ENCODE measurements at places on chromosomes 12 and 14.

DNA sequence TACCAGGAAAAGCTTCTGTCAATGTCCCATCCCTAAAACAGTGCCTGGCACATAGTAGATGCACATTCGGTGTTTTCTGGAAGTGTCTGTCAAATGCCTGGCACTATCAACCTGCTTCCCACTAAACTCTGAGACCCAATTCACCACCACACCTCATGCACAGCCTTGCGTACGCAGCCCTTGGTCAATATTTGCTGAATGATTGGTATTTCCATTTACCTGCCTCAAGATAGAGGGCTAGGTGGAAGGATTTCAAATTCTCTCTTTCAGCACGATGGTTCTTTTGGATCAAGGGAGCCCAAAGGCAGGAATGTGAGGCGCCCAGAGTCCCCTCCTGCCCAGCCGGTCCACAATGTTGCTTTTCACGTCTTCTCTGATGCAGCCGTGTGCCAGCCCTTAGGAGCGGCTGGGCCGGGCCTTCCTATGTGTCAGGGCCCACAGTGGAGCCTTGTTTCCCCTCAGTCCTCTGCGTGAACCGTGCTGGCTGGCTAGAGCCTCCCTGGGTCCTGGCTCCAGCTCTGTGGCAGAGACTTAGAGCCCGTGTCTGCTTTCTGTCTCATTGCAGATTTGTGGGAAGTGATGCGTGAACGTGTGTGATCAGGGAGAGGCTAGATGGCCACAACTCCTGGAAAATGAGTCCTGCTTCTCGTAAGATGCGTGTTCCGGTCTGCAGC, 99.9 kb upstream of the RFLNA start:
- DNase-seq, result no peak

DNA sequence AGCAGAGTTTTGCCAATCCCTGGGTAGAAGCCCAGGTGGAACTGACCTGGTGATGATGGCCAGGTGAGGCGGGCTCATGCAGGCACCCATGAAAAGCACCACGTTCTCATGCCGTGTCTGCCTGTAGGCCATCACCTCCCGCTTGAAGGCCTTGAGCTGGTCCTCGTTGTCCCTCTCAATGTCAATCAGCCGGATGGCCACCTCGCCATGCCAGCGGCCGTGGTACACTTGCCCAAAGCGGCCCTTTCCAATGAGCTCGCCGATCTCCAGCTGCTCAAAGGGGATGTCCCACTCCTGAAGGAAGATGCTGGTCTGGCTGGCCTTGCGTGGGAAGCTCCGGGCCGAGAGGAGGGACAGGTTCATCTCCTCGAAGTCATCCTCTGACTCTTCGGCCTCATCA, 163.4 kb upstream of the NOS1 start:
- DNase-seq, result no peak

DNA sequence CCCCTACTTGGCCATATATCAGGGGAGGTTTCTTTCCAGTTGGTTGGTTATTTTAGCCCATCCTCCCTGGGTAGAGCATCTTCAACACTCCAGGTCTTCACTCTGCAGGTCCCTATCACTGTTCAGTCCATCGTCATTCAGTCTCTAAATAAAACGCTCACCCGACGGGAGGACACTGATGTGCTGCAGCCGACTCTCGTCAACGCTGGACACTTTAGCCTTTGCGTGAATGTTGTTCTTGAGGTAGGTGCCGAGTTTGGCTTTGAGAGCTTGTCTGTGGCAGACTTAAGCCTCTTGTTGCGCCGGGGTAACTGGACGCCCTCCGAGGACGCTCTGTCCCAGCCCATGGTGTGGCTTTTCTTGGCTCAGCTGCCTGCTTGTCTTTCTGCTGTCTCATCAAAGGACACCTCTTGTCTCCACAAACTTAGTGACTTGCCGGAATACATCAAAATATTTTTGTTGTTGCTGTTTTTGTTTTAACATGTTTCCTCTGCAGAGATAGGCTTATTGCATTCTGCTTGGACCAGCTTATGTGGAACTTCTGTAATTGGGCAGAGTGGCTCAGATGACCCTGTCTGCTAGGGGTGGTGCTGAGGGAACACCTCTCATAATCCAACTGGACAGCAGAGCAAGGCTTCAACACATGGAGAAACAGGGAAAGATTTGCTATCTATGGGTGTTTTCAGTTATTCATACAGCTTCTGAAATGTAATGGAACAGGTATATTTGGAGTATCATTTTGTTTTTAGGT, 26.5 kb downstream of the TCTN1 start:
- no peak for DNase-seq

- DNase-seq, result no peak
Measured at GRCh38 chr12:33180918-33181317, 258.7 kb downstream of the SYT10 start.

- DNase-seq, result no peak
Measured at GRCh38 chr12:107322063-107322462, 228.7 kb upstream of the CRY1 start.

GRCh38 chr14:99116741-99117295, 155.2 kb downstream of the BCL11B start:
- DNase-seq, result no peak

GRCh38 chr14:82755923-82756322, 1222.3 kb upstream of the SEL1L start:
- no peak for DNase-seq

DNA sequence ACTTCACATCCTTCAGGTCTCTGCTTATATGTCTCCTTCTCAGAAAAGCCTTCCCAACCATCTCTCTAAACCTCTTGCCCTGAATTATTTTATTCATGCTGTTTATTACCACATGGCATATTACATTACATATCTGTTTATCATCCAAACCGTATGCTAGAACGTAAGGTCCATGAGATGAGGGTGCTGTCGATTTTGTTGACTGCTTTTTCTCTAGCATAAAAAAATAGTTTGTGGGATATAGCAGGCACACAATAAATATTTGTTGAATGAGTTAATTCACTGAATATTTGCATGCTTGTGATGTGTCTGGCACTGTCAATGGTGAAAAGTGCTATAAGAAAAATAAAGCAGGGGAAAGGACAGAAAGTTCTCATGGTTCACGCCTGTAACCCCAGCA, 22.9 kb downstream of the SAMD4A start:
- no peak for DNase-seq

- no peak for DNase-seq
Measured at GRCh38 chr14:104856157-104856868, 8.8 kb upstream of the CEP170B start.

GRCh38 chr14:74483321-74483720, 9.8 kb downstream of the NPC2 start:
- DNase-seq, result no peak

- DNase-seq, result peak; percentile 87
Measured at GRCh38 chr14:20682435-20683124, 1.8 kb upstream of the RNASE4 start.

DNA sequence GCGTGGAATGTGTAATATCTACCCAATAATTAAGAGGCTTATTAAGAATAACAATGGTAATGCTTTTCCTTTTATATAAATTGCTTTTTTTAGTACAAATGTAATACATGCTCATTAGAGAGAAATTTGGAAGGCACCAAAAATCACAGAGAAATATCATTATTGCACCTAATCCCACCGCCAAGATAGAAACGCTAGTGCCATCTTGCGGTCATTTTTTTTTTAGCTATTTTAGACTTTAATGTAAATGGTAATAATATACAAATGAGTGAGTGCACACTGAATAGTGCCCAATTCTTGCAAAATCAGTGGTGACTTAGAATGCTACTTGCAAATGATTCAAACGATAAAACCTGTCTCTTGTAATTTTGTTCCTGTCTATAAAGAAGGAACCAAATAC, 576.8 kb upstream of the TMEM132C start:
- DNase-seq, result no peak

- no peak for DNase-seq
Measured at GRCh38 chr14:60736494-60736893, 1.9 kb downstream of the MNAT1 start.

DNA sequence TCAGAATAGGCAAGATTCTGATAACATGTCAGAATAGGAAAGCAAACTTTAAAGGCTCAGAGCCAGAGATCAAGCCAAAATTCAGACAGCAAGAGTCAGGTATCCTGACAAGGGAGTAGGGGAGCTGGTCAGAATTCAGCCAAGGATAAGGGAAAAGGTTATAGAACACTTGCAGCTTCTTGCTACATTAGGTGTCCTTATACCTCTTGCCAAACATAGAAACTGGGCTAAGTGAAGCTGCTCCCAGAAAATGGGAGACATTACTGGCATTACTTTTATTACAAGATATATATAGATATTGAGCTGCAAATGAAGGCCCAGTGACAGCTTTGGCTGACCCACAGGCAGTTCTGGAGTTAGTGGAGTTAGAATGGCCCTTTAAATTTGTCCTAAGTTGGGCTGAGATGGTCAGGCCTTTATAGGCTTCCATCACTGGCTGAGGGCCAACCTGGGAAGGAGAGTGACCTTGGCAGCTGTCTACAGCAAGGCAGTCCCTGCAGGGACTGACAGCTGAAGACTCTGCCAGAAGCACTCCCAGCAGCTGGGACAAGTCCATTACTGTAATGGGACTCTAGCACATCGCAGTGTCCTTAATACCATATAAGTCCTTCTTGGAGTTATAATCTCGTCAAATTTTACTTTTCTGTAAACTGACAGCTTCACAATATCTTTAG, 83.0 kb downstream of the LRRC9 start:
- DNase-seq, result no peak

DNA sequence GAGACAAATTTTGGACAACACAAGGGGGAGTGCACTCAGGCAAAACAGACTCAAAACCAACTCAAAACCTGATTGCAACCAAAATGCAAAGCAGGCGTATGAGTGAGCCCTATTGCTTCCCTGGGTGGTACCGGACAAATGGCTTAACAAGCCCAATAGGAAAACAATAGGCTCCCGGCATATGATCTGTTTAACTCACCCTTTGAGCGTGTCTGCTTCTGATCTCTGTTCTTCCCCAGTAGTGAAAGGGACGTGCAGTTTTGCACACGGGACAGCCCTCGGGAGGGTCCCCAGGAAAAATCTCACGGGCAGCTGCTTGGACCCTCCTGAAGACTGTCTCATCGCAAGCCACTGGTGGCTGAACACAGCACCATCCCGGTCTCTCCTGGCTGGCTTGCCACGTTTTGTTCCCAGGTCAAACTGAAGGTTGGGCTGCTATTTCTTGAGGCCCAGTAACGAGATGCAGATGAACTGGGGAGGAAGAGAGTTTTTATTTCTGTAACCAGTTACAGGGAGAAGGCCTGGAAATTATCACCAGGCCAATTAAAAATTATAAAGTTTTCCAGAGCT, 9.9 kb downstream of the SOAT2 start:
- DNase-seq, result no peak
